ENCODE measurements at places on chromosomes 2 and 18. TPM values are rescaled to one million over a fixed set of nuclear protein-coding genes. Genes with fewer than 3 reads are reported as not detected.
A peak's percentile ranks its signal among the peaks of the same experiment; 100 is the strongest.

Gene PAIP2B
- total RNA-seq: 64.9 TPM

DNA sequence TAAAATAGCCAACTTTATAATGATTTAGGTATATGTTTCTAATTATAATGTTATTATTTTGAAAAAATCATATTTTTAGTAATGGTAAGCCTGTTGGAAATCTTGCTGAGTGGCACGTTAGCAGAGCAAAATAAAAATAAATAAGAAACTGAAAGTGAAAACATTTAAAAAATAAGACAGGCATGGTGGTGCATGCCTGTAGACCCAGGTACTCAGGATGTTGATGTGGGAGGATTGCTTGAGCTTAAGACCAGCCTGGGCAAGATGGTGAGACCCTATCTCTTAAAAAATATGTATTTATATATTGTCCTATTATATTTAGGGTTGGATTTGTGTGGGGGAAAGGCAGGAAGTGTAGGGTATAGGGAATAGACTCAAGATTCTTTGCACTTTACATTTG is 15.8 kb upstream of the ANKRD12 start:
- DNase-seq: no peak

Gene HTR2B
- not detected for total RNA-seq

GRCh38 chr2:218261423-218262236 is 815 bp downstream of the GPBAR1 start:
- no peak for DNase-seq

DNA sequence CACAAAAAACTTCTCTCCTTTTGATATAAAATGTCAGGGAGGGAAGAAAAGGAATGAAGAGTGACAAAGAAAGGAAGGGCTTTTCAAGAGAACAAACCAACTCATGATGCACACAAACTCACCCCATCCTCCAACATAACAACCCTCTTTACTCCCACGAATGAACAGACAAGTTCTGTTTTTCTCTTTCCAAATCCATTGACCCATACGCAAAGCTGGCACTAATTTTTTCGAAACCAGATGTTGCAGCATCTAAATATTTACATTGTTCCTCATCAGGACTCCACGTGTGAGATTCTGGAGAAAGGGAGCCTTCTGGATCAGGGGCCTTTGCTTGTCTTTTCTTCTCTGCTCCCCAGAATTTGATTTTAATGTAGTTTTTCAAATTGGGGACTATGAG is 143.3 kb upstream of the BCL2L11 start:
- no peak for DNase-seq

Gene CDCA7
- total RNA-seq: 1.5 TPM

- DNase-seq: no peak
These were observed 135.4 kb downstream of the TMEM17 start for GRCh38 chr2:62370321-62371250.

Gene MAPK4
- 34.1 TPM for total RNA-seq

- DNase-seq: peak; percentile 26
These were observed 40.6 kb downstream of the SDC1 start for GRCh38 chr2:20184067-20184938.

GRCh38 chr18:12325726-12326245 is 17.7 kb downstream of the TUBB6 start:
- DNase-seq: peak; percentile 16

Gene ZSWIM2
- total RNA-seq: not detected

GRCh38 chr18:55343396-55344073 is 244.5 kb downstream of the TCF4 start:
- DNase-seq: no peak

DNA sequence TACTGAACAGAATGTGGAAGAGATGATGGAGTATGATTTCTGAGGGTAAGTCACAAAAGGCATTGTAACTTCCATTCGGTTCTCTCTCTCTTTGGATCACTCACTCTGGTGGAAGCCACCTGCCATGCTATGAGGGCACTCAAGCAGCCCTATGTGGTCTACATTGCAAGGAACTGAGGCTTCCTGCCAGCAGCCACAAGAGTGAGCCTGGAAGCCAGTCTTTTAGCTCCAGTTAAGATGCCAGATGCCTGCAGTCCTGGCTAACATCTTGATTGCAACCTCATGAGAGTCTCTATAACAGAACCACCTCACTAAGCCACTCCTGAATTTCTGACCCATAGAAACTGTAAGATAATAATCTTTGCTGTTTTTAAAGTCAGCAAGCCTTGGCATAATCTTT is 935.7 kb downstream of the LRP1B start:
- no peak for DNase-seq

Gene TMEM247
- total RNA-seq: not detected
